ENCODE measurements at places on chromosomes 1 and 21. TPM values are rescaled to one million over a fixed set of nuclear protein-coding genes. Genes with fewer than 3 reads are reported as not detected.

Gene NBPF1
- total RNA-seq: 82.6 TPM

Gene SLC9C2
- total RNA-seq: 1.2 TPM

Gene OR2T35
- total RNA-seq: not detected

Gene EDARADD
- 3.4 TPM for total RNA-seq

Gene GPR61
- total RNA-seq: 4.2 TPM

Gene VANGL2
- total RNA-seq: 19.4 TPM

Gene COL8A2
- total RNA-seq: 0.98 TPM

Gene ZNF648
- 0.25 TPM for total RNA-seq

Gene C1orf115
- 37.1 TPM for total RNA-seq

Gene RGS1
- total RNA-seq: 12.5 TPM

Gene ANGPTL3
- total RNA-seq: not detected

Gene MAGOH
- total RNA-seq: 15.5 TPM

Gene NBPF3
- total RNA-seq: 12.5 TPM

Gene OR10T2
- not detected for total RNA-seq

Gene NR1I3
- total RNA-seq: under 0.01 TPM

Gene C2CD4D
- total RNA-seq: not detected

Gene RAB42
- total RNA-seq: 3.2 TPM

Gene BARHL2
- total RNA-seq: not detected

Gene C4BPA
- total RNA-seq: not detected

Gene RNF207
- total RNA-seq: 6.1 TPM

Gene SPRR5
- not detected for total RNA-seq

Gene OR2W3
- 2.5 TPM for total RNA-seq

Gene PGLYRP4
- not detected for total RNA-seq

Gene NRAS
- 47.0 TPM for total RNA-seq

Gene MEAF6
- total RNA-seq: 78.4 TPM

Gene VHLL
- 0.25 TPM for total RNA-seq

Gene OR10Z1
- not detected for total RNA-seq

Gene CAPN8
- not detected for total RNA-seq

Gene TRPM2
- 2.0 TPM for total RNA-seq

Gene CHIT1
- total RNA-seq: under 0.01 TPM

Gene MYOG
- not detected for total RNA-seq

Gene PRKCZ
- total RNA-seq: 53.1 TPM

Gene SYNJ1
- total RNA-seq: 19.7 TPM
